ENCODE measurements at places on chromosomes 11 and 22.

DNA sequence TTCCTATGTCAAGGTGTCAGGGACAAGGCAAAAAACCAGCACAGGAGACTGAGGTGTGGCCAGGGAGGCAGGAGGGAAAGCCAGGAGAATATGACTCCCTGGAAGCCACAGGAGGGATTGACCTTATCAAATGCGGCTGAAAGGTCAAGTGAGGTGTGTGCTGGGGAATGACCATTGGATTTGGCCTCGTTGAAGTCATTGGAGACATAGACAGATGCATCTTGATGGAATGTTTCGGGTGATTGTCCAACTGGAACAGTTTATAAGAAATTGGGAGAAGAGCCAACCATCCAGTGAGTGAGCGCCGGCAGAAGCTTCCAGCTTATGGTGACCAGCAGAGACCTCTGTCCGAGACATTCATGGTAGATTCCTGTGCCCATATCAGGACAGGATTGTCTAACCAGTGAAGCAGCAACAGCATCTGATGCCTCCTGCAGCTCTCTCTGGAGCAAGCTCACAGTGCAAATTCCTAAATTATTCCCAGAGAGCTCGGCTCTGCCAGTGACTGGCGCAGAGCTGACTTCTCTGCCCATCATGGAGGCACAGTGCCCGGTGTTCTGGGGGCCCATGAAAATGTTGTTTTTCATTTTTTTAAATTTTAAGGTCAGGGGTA lies 95.4 kb downstream of the MYO18B start:
- DNase-seq: no peak

GRCh38 chr22:26553056-26553752 lies 36.7 kb downstream of the TPST2 start:
- peak; percentile 92 for DNase-seq

GRCh38 chr22:32913557-32913956 lies 112.1 kb downstream of the TIMP3 start:
- no peak for DNase-seq

GRCh38 chr11:118129471-118130172 lies 23.0 kb downstream of the SCN4B start:
- no peak for DNase-seq

DNA sequence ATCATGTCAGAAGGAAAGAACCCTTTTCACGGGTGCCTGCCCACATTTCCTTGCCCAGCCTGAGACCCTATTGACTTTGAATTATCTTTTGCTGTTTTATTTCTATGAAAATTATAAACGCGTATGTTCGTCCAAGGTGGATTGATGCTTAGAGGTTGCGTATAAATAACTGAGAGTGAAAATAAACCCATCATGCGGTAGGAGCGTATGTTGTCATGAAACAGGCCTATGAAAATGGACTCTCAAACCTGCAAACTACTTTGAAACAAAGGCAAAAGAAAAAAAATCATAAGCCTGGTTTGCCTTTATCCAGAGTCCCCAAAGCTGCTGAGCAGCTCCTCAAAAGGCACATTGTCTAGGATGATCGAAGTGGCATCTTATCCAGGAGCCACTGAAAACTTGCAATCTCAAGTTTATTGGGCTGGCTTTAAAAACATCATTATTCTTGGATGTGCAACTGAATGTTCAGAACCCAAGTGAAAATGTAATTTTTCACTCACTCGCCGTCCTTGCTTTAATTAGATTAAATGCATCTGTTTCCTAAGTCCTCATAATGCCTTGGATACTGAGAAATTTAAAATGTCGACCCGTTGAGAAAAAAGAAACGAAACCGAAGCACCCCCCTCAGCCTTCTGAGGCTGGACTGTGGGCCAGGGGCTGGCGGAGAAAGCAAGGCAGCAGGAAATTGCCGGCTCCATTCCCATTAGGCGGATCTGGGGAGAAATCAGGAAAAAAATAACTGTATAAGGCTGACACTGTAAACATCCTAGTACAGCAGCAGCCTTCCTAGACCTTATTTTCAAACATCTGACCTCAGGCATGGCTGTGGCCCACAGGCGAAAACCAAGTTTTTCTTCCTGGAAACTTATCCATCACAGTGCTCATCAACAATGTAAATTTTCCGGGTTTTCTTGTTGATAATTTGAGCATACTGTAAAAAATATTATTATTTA lies 82.9 kb upstream of the PPARA start:
- DNase-seq: no peak

DNA sequence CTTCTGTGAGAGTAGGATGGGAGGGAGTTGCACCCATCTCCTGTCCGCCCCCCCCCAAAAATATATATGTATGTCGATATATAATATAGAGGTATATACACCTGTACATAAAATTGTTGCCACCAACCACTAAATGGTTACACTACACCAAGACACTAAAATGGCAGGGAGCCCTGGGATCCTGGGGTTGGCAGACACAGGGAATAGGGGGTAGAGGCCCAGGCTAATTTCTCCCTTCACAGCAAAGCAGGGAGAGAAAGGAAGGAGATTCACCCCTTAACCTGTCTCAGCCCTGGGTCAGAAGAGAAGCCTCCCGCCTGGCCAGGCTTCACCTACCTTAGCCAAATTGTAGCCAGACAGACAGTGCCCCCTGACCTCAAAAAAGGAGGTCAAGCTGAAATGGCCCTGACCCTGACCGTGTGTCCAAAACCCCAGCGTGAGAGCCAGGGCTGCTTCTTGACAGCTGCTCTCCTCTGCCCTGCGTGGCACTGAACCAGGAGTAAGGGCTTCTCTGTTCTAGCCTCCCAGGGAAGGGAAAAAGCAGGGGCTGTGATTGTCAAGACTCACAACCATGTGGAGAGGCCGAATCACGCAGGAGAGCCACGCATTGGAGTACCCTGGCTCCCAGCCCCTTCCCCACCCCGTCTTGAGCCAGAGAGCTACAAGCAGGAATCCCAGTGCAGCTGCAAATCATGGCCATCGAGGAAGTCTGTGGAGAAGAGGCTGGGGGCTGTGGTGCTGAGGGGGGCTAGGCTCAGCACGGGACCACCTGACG lies 40.5 kb downstream of the SGSM3 start:
- no peak for DNase-seq

DNA sequence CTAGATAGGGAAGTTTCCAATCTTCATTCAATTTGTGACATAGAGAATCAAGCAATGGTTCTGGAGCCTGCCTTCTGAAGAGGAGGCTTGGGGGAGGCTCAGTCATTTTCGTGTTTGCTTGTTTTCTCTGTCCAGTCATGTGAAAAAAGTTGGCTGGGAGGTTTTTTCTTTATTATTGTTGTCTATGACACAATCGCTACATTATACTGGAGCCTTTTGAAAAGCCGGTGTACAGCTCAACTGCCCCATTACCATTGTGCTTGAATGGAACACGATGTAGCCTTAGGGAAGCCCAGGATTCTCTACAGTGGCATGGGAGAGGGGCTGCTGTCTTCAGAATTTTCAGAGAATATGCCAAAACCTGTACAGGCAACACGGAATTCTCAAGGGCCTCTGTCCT lies 57.9 kb upstream of the NCAM1 start:
- no peak for DNase-seq

- DNase-seq: no peak
Measured at GRCh38 chr11:103910721-103911120, 125.7 kb upstream of the DDI1 start.

GRCh38 chr22:33817512-33818127 lies 102.7 kb downstream of the LARGE1 start:
- no peak for DNase-seq

GRCh38 chr11:9573775-9574621 lies 528 bp downstream of the WEE1 start:
- DNase-seq: no peak

DNA sequence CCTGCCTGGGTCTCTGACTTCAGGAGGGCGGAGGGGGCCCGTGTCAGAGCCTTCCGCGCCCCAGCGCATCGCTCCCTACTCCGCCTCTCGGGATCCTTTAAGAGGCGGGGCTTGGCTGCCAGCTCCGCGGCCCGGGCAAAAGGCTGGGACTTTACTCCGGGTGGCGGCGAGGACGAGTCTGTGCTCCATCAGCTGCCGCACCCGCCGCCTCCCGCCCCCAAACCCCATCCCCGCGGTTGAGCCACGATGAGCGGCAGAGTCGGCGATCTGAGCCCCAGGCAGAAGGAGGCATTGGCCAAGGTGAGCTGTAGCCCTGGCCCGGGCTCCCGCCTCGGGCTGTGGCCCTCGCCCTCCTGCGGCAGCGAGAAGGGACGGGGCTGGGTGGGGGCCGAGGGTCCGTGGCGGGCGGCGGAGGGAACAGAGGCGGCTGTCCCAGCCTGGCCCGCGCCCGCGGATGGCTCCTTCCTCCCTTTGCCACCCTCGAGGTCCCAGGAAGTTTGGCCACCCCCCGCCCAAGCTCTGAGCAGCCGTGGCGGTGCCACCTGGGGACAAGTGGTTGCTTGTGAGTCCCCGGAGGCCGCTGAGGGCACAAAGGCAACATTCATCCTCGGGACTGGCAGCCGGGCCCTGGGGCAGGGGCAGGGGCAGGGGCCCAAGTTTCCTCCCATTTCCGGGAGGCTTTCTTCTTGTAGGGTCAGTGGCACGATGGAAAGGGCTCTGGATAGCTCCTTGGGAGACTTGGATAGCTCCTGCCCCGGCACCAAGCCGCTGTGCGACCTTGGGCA lies at the start of gene SEC14L2:
TSS of gene SEC14L2 (plus strand) at position 148 of the 785 bp plus-strand sequence. CDS start at position 247, 99 bp downstream.
- peak; percentile 45 for DNase-seq

DNA sequence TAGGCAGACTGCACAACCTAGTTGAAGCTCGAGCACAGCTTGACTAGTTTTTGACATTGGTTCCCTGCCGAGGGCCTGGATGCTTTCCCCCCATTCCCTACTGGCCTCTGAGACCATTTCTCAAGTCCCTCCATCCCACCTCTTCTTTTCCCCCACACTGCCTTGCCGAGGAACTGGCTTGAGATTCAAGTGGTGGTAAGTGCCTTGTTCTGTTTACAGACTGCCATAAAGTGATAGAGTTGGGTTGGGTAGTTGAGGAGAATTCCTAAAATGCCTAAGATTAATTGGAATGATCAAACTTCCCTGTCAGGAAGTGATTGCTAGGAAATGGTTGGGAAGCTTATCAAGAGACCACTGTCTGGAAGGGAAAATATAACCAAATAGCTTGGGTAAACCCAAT lies 16.2 kb downstream of the MRPL16 start:
- DNase-seq: no peak

- DNase-seq: peak; percentile 89
Measured at GRCh38 chr11:94525546-94526324, 13.5 kb downstream of the C11orf97 start.

DNA sequence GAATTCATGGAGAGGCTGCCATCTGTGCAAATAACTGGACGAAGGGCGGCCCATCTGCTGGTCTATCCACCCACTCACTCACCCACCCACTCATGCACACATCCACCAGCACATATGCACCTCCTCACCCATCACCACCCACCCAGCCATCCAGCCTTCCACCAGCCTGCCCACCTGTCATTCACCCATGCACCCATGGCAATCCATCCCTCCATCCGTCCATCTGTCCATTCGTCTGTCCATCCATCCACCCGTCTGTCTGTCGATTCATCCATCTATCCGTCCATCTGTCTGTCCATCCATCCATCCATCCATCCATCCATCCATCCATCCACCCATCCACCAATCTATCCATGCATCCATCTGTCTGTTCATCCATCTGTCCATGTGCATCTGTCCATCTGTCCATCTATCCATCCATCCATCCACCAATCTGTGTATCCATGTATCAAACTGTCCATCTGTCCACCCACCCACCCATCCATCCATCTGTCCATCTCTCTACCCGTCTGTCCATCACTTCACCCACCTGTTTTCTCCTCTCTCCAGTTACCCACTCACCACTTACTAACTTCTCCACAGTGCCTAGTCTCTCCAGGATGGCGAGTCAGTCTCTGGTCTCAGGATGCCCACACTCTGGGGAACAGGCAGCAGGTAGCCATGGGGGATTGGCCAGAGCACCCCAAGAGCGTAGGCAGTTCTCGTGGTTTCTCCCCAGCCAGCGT lies 8.9 kb downstream of the TRPM5 start:
- DNase-seq: no peak

DNA sequence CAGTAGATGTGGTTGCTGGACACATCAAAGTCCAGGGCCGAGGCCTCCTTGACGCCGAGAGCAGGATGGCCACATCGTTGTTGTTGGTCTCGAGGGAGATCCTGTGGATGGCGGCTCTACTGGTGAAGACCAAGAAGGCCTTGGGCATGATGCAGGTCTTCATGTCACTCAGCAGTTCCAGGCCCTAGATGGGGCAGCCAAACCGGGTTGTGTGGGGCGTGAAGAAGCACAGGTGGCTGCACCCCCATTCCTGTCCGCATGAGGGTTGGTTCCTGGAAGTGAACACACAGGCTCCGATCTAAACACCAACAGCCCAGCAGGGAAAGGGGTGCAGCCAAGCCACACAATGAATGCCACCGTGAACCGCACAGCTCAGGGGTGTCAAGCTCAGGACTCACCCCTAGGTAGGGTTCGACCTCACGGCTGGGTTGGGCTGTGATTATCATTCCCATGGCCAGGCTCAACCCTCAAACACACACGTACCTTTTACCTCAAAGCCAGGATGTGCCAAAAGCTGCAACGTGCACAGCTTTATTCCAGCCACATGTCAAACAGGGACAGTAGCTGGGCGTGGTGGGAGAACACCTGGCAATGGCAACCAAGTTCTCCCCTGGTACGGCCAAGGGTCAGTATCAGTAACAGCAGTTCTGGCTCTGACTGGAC lies 132.3 kb downstream of the CRYBB2 start:
- no peak for DNase-seq

DNA sequence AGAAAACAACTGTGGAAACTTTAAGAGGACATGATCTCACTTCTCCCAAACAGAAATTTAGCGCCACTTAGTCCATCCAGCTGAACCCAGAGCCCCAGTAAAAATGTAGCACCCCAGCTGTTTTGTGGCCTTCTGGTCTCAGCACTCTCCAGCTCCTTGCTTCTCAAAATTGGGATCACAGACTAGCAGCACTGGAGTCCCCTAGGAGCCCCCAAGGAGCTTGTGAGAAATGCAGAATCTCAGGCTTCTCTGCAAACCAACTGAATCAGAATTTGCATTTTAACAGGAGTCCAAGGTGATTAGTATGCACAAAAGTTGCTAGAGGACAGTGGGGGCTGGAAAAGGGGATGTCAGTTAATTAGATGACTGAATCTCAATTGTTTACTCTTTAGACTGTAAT lies 89.8 kb upstream of the FIBIN start:
- no peak for DNase-seq

DNA sequence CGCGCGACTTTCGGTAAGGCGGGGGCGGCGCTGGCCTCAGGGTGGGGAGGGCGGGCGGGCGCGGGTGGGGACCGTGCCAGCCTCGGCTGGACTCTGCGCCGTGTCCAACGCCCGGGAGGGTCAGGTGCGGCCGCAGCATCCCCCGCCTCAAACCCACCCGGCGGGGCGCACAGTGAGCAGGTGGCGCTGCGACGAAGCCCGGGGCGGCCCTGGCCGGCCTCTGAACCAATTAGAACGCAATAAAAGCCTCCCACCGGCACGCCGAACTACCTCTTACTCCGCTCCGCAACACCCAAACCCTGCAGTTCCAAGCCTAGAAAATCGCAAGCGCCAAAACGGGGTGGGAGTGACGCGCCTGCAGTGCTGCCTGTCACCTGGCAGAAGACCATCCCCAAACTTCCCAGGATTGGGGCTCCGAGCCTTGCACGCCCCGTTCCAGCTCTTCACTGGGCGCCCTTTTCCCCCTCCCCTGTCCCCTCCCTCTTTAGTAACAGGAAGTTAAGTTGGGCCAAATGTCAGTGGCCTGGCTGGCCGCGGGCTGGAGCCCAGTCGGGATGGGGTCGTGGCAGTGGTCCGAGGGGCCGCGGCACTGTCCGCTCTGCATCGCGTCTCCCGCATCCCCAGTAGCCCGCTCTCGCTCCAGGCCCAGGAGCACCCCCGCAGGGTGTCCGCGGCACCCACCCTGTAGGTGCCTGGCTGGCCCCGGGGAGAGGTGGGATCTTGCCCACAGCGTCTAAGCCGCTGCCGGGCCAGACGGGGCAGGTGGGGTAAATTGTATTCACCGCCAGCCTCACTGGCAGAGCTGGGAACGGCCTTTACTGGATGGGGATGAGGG lies 541 bp downstream of the MICAL2 start:
- DNase-seq: no peak

All from fibroblast of upper back skin (primary cell).